Cardiac atrium fibroblast (primary cell): ENCODE measurements at places on chromosomes 2 and 18. TPM values are rescaled to one million over a fixed set of nuclear protein-coding genes. Genes with fewer than 3 reads are reported as not detected.

The CCDC88A gene
- total RNA-seq = 21.3 and 28.8 TPM in 2 replicates

The SLC19A3 gene
- 2.2 and 2.6 TPM in 2 replicates for total RNA-seq

The CCNT2 gene
- total RNA-seq = 10.8 and 12.6 TPM in 2 replicates

The SLC9A4 gene
- not detected in 2 replicates for total RNA-seq

The SCYGR4 gene
- not detected in 2 replicates for total RNA-seq
